ENCODE measurements at places on chromosomes 5 and 9.
A peak's percentile ranks its signal among the peaks of the same experiment; 100 is the strongest.

DNA sequence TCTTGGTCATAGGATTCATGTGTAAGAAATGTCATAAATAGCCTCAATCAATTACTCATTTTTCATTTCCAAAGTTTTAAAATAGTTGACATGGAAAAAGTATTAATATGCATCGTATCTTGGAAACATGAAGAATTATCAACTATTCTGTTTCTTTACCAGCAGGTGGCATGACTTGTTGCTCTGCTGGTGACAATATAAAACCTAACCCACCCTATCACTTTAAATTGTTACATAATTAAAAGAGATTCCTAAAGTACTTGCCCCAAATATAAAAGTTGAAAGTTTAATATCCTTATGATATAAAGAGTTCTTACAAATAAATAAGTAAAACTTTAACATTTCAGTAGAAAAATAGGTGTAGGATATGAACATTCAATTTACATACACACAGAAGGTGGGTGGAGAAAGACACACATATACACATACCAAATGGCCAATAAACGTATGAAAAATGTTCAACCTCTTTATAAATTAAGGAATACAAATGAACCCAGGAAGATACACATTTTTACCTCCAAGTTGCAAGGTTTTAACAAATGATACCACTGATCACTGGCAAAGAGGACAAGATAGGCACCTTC lies 30.6 kb downstream of the MAP1B start:
- no peak for DNase-seq

DNA sequence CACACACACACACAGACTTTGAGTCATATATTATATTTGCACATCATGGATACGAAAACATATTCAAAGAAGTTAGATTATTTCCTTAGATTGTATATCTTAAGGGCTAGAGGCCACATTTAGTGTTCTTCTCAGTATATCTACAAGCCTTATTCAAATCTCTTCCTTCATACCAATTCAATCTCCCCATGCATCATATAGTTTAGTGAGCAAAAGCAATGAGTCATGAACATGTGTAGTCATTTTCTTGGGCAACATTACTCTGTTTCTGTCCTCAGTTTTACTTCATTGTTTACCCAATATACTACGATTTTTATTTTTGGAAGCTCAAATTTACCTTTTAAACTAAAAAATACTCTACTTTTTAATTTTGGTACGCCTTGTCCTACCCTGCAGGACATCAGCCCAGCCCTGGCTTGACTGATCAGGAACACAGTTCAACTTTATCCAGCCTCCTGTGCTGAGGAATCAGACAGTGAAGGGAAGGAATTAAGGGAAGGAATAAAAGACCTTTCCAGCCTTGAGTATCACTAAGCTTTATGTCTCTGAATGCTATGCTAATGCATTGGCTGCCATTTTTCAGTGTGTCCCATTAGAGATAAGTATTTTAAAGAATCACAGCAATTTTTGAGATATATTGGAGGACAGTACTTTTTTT lies 101.7 kb upstream of the FST start:
- no peak for DNase-seq

DNA sequence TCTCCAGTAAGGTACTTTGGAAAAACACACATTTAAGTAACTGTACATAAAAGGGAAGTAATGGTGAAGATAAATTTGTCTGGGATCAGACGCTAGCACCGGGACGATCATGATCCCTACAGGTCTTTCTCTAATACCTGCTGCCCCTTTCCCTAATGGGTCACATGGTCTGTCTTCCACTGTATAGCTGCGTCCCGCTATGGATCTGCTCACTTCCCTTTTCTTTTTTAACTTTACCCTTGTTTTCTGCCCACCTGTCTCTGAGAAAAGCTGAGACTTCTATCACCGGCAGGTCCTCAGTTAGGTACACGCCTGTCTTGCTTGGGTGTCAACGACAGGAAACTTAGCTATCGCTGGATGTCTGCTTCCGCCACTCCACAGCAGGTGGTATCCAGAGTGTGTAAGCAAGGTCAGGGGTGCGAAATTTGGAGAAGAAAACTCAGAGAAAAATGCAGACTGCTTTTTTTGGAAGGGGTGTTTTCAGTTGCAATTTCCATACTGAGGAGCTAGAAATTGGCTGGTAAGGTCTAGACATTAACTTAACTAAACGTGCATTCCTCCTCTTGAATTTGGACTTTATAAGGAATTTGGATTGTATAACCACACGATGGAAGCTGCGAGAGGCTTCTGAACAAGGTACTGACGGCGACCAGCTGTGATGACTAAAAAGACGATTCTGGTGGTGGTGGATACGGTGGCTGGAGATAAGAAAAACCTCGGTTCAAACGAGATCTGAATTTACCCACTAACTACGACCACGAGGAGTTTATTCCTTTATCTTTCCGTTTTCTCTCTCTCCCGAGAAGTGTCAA lies 1.1 kb upstream of the ICE1 start:
- DNase-seq: no peak

- DNase-seq: no peak
Observed at GRCh38 chr9:2859776-2860379, 16.0 kb upstream of the PUM3 start.

- DNase-seq: no peak
Observed at GRCh38 chr9:97072285-97072776, 33.4 kb upstream of the CTSV start.

DNA sequence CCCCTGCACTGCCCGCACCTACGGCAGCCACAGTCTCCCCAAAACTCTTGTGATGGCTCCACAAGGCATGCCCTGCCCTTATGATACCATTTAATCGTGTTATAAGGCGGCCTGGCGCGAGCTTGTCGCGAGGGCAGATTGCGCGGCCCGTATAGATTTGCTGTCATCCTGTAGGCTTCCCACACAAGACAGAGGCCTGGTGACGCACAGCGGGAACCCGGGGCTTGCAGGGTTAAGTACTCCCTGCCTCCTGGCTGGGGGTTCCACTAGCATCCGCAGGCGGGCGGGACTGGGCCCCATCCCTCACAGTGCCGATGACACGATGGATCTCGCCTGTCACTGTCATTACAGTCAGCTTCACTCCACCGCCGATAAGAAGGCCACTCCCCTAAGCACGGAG lies 364.9 kb upstream of the IRX2 start:
- no peak for DNase-seq

DNA sequence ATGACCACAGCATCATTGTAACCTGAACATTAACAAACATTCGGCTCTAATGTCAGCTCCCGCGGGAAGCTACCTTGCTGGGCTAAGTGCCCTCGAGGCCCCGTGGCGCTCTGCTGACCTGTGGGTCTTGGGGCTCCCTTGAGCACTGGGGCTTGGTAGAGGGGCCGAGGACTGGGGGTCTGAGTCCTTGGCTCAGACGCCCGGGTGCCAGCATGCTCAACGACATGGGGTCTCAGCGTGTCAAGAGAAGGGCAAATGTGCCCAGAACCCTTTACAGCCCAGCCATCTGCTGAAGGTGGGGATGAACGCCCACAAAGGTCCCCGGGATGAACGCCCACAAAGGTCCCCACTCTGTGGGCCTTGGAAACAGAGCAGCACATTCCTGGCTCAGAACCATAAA lies 39.7 kb upstream of the SARDH start:
- no peak for DNase-seq

GRCh38 chr5:128775558-128775957 lies 189.7 kb upstream of the SLC27A6 start:
- DNase-seq: no peak

DNA sequence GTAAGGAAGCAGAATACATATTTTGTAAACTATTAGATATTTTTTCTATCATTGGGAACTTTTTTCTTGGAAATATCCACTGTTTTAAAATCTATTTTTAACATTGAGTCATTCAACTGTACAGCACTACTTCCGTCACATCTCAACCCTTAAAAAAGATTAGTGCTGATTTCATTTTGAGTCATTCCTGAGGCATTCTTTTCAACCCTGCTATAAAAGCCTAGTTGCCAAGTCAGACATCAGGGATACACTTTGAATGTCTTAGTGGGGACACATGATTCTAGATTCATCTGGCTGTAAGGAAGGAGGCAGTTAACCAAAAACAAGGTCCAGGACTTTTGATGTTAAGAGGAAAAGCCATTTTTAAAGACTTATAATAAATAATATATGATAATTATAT lies 160.9 kb downstream of the GIN1 start:
- no peak for DNase-seq

GRCh38 chr9:2208465-2208864 lies 193.3 kb downstream of the SMARCA2 start:
- DNase-seq: no peak

- no peak for DNase-seq
Observed at GRCh38 chr5:42547141-42547540, 123.9 kb downstream of the GHR start.

DNA sequence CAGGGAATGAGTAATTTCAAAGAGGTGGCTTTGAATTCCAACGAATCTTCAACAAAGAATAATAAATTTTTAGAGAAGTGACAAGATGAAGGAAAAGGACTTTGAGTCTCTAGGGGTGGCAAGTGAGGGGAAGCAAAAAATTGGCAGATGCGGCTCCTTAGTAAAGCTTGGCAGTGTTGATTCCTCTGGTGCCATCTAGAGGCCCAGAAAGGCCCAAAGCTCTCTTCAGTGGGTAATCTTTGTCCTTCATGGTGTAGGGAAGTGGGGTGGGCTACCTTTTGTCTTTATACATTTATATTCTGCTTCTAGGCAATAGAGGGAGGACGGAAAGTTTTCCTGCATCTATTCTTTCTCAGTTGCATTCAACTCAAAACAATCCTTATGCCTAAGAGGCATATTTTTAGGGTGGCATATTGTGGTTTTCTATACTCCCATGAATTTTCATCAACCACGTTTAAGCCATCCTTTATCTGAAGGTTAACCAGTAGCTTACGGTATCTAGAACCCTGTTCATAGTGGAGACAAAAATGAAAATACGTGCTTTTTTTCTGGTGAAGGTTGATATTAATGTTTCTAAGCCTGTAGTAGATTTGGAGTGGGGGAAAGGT lies 17.5 kb upstream of the ROPN1L start:
- peak; percentile 12 for DNase-seq

DNA sequence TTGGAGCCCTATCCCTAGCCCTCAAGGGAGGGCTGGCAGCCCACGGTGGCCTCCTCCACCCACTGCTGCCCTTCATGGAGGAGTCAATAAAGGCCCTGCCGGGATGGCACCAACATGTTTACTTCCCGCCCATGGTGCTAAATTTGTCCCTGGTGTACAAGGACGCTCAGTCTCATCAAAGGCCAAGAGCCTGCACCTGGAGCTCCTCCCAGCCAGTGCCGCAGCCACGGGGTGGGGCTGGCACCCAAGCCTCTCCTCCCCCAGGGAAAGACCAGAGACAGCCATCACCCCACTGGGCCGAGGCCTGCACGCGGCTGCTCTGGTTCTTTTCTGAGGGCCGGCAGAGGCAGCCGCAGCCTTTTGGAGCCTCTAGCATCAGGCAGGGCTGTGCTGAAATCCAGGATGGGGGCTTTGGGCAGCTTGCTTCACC lies 34.8 kb upstream of the RXRA start:
- DNase-seq: no peak

DNA sequence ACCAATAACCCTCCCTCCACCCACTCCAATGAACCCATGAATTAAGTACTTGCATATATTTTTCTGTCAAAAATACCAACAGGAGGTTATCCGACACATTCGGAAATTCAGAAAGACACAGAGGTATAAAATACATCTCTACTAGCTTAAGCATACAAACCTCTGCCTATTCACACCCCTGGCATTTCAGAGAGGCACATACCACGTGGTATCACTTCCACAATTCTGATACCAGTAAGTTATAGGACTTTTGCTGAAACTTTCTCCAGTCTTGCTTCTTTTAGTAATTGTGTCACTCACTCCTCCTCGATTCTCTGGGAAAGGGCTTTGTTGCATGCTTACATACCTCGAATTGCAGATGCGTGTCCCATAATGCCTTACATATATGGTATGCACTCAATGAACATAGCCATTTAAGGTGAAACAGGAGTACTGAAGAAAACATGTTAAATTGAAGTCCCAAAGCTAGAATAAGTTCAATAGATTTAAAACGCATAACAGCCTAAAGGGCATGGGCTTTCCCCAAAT lies 58.1 kb downstream of the TLE1 start:
- DNase-seq: no peak

DNA sequence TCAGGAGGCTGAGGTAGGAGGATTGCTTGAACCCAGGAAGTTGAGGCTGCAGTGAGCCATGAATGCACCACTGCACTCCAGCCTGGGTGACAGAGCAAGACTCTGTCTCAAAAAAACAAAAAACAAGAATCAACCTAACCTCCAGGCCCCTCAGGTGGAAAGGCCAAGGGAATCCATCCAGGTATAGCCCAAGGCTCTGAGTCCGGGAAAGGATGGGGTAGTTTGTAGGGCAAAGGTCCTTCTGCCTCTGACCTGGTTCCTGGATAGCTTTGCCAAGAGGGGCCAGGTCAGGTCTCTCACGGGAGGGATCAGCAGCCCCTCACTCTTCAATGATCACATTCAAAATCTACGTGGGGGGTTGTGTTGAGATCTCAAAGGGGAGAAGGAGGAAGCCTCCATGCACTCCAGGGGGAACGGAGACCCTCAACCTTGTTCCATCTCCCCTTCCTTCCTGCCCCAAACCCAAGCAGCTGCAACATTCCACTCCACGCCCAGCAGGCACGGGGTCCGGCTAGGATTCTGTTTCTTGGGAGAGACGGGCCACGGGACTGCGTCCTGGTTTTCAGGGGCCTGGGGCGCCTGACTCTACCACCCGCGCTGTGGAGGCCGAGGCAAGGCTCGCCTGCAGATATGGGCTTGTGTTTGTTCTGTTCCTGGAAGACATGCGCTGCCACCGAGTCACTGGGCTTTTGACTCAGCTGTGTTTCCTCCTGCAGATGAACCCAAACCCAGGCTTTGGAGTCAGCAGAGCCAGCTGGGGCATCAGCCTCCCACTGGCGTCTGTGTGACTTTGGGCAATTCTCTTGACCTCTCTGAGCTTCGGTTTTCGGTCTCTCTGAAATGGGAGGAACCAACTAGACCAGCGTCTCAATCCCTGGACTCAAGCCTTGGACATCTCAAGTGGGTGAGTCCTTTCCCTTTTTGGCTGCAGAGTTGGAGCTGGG lies 35.5 kb downstream of the PLPP7 start:
- DNase-seq: no peak

- DNase-seq: no peak
Observed at GRCh38 chr5:88248743-88249540, 19.7 kb downstream of the TMEM161B start.

DNA sequence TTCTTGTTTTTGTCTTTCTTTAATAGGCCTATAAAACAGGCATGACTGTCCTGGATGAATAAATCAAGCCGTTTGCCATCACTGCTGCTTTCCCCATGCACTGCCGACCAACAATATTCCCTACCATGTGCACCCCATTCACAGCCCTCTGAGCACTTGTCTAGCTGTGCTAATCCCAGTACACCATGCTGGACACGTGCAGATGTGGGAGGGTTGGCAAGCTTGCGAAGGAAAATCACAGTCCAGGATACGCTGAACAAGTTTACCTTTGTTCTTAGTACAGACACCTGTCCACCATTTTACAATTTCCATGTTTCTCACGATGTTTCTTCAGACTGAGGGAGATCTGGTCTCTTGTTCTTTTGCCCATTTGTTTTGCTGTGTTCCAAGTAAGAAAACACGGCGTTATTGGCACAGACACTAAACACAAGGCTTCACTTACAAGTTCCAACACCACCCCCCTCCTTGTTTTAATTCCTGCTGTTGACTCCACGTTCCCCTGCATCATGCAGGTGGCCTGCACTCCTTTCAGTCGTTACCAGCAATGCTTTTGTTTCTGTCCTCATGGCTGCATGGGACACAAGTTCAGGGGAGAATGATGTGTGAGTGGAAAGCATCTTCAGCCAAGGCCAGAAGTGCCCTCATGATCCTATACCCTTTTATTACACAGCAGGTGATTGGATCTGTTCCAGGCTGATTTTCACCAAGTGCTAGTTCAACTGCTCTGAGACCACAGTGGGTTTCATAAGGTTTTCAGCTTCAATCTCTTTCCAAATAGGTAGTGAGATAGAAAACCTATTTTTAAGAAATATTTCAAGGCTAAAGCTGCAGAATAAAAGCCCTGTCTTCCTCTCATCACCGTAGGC lies 608.9 kb downstream of the IRX1 start:
- DNase-seq: no peak

Data from DMS 273 treated with DMSO at 0.1 percent for 48 hours (cell line).